Right ventricle myocardium inferior (tissue), 1 donor: ENCODE measurements at places on chromosomes 12 and 14. TPM values are rescaled to one million over a fixed set of nuclear protein-coding genes. Genes with fewer than 3 reads are reported as not detected.

The STAB2 gene
- 0.11 TPM for total RNA-seq

The LYSET gene
- 23.0 TPM for total RNA-seq

The CRACR2A gene
- 4.5 TPM for total RNA-seq

The PRR4 gene
- total RNA-seq = 1.8 TPM

The LTBR gene
- total RNA-seq = 34.3 TPM

- DNase-seq = no peak
Observed at GRCh38 chr14:90332271-90332584, 487 bp upstream of the NRDE2 start.

GRCh38 chr14:70947739-70948138 lies 40.5 kb downstream of the PCNX1 start:
- DNase-seq = no peak

DNA sequence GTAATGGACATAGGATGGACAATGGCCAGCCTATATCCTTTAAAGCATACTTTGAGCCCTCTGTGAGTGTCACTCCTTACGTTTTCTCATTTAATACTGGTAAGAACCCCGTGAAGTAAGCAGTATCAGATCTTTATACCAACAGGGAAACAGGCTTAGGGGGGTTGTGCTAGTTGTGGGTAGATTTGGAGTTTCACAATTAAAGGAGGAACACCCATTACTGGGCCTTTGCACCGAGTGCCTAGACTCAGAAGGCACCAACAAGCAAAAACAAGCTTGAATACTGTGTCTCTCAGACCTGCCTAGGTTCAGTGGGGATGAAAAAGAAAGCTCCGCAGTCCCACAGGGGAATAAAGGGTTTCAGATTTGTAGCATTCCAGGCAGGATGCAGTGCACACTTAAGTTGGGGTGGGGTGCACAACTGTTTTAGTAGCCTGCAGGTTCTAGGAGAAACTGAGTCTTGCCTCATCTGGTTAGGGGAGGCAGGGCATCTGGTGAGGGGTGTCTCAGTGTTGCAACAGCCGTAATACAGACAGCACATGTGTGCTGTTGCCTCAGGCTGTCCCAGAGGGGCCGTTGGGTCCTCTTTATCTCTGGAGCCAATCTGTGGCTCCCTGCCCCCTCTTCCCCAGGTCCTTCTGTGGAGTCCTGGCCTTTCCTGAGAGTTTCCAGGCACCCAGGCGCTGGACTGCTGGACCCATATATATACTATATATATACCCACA lies 51.2 kb downstream of the IRAK3 start:
- DNase-seq = no peak

DNA sequence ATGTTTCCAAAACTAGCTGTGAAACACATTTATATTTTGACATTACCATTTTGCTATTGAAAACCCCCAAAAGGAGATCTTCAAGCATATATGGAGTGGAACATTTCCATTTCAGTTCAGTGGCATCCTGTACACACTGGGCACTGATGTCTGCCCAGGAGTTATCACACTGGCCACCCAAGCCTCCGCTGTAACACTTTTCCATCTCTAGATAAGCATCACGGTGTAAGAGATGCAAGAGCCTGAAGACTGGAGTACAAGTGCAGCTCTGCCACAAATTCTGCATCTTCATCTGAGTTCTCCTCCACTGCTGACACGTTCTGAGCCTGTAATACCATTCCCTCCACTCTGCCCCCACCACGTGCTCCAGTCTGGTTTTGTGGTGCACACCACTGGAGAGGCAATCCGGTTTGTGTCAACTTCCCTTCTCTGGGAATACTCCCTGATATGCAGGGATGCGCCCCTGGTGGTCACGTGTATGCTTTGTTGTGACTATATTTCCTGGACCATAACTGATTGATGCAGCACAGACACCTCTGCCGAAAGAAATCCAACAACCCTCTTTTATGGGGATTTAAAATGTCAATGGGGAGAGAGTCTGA lies 12.7 kb downstream of the SPTLC2 start:
- DNase-seq = peak; percentile 76

- no peak for DNase-seq
Observed at GRCh38 chr12:47417955-47418354, 287.9 kb downstream of the RPAP3 start.

- no peak for DNase-seq
Observed at GRCh38 chr14:77245820-77246219, 25.2 kb downstream of the NGB start.

GRCh38 chr12:120651821-120652220 lies 11.4 kb downstream of the CABP1 start:
- DNase-seq = no peak

DNA sequence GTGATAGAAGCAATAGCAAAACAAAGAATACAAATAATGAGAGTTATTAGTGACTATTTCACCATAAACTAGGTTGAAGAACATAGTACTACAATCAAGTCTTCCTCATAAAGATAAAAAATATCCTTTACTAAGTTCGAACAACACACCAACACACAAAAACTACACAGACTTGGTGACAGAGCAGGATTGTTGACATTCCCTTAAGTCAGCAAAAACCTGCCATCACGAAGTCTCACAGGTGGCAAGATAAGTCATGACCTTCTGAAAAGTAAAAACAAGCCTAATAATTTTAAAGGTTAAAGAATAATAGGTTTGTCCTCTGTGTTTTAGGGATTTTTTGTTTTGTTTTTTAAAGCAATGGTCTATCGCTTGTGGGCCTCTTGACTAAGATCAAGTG lies 173.0 kb downstream of the SEC23A start:
- no peak for DNase-seq

DNA sequence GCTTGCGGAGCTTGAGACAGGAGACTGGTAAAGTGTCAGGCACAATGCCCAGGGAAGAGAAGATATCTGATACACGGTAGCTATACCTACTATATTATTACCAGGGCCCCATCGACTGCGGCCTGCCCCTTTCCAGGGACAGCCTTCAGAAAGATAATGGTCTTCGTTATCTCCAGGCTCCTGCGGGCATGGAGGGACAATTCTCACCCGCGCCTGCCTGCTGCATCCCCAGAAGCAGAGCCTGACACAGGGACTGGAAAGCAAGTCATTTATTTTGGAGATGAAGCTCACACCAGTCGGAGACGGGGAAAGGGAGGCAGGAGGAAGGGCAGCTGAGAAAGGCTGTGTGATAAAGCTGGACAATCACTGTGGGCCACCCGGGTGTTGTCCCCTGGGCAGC lies 67.9 kb upstream of the FAM222A start:
- no peak for DNase-seq
